ENCODE measurements at places on chromosomes 1 and 21.

- no peak for DNase-seq
These were observed 39.6 kb downstream of the CAMTA1 start for GRCh38 chr1:6824665-6825368.

DNA sequence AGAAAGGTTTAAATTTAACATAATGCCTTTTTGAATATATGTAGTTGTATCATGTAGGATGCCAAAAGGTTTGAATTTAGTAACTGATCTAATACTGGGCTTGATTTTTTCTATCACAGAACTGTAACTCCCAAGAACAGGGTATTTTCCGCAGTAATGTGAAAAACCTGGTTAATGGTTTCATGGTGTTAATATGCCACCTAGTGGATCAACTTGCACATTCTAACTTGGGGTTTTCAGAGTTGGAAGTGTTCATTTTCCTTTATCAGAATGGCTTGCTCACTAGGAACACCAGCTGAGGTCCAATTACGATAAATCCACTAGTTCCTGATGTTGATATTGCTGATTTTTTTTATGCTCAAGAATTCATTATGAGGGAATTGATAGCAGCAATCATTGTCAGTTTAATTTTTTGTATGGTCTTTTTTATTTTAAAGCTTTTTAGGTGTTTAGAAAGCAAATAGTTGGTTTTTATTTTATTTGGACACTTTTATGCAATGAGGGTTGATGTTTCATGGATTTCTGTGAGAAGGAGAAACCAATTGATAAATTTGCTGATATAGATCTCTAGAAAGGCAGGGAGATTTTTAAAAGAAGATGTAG is 157.2 kb downstream of the PLA2G4A start:
- no peak for DNase-seq

GRCh38 chr1:119504831-119505230 is 2.2 kb upstream of the HSD3B1 start:
- DNase-seq, result no peak

DNA sequence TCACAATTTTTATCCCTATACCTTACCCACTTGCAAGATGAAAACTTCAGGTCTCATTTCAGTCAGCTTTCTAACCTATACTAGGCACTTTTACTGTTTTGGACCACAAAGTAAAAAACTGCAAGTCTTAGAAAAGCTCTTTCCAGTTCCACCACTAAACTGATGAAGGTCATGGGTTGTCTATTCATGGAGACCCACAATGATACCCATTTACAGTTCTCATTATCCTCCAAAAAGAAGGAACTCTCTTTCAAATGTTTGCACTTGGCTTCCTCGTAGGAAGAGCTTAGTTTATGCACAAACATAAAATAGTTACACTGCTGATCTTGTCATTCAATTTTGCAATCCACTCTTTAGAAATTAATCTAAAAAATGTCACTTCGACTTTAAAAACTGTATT is 9.3 kb downstream of the ZNF281 start:
- no peak for DNase-seq

GRCh38 chr1:63915121-63915520 is 141.3 kb downstream of the ROR1 start:
- no peak for DNase-seq

DNA sequence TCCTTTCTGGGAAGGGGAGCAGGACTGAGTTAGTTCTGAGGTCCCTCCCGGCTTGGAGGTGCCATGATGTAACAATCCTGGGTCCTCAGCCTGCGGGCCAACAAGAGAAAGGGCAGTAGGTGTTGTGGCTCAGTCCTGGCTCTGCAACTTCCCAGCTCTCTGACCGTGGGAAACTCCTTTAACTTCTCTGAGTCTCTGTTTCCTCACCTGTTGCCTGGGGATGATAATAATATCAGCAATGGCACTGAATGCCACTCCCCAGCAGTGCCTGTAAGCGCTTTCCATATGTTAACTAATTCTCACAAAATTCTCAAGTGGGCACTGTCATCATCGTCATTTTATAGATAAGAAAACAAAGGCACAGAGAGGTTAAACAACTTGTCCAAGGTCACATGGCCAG is 2.3 kb downstream of the PADI3 start:
- DNase-seq, result no peak

DNA sequence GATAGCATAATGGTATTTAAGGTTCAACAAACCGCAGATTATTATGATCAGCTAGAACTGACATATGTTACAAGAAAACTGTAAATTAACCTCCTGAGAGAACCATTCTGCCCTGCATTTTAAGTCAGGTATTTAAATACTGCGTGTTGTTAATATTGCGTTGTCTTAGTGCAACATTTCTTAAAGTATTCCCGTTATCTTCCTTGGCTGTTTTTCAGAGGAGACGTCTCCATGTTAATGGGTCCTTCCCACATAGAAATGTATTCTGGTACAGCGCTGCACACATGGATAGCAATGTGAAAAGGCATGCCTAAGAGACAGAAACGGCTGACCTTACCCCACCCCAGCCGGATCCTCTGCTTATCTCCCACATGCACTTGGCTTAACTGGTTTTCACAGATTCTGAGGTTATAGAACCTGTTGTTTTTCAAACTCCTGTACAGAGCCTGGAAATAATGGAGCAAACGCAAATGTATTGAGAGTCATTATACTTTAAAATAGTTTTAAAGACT is 22.8 kb upstream of the DEGS1 start:
- no peak for DNase-seq

GRCh38 chr1:81509594-81509993 is 291.1 kb upstream of the ADGRL2 start:
- no peak for DNase-seq

GRCh38 chr1:44250068-44250781 is 37.0 kb downstream of the DMAP1 start:
- DNase-seq, result no peak

DNA sequence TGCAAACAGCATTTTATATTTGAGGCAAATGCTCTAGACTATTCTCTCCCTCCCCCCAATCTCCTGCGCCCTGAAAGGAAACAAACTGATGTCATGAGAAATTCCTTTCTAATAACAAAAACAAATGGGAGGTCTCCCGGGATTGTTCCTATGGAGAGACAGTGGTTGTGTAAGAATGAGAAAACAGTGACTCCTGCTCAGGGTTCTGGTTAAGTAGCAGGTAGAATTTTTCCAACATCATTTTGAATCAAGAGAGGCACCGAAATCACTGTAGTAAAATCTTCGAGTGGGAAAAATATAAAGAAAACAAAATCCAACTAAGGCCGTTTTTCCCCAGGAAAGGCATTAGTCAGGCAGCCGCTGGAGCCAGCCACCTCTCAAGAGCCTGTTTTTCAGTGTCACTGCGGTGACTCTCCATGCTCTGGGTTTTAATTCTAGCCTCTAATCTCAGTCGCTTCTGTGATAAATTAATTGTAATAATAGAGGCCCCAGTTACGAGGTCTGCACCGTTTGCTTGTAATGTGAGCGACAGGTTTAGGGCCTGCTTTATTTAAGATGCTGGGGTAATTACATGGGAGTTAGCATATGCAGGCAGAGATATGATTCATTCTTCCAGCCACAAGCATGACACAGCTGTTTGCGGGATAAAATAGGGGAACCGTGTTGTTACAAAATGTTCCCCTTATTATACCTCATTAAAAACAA is 80.3 kb downstream of the RNF220 start:
- DNase-seq, result no peak

DNA sequence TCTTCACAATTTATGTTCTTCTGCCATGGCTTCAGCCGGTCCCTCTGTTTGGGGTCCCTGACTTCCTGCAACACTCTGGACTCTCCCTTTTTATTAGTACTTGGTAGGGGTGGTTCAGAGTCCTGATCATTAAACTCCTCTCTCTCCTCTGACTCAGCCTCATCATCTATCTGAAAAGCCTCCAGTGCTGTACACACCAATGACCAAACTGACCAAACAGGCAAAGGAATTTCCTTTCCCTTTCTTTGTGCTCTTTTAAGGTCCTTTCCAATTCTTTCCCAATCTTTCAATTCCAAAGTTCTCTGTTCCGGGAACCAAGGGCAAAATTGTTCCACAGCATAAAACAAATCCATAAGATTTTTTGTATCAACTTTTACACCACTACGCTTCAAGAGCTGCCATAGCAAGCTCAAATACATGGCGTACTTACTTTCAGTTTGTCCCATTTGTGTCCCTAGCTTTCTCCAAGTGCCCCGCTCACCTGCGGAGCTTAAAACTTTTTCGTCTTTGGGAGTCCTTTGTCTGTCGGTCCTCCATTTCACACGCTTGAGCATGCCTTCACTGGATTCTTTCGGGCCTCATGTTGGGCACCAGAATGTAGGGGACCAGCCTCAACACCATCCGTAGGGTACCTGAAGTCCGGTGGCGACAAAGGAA is 9.6 kb downstream of the DAP3 start:
- DNase-seq, result no peak

DNA sequence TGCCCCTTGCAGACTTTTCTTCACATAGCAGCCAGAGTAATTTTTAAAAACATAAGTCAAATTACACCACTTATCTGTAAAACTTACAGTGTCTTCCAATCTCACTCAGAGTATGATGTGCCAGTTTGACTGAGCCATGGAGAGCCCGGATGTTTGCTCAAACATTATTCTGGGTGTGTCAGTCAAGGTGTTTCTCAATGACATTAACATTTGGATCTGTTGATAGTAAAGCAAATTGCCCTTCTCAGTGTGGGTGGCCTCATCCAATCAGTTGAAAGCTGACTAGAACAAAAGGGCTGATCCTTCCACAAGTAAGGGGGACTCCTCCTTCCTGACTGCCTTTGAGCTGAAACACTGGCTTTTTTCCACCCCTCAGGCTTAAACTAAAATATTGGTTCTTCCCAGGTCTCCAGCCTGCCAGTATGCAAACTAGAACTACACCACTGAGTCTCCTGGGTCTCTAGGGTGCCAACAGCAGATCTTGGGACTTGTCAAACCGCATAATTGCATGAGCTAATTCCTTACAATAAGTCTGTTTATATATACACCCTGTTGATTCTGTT is 157.9 kb upstream of the CTTNBP2NL start:
- DNase-seq, result no peak

DNA sequence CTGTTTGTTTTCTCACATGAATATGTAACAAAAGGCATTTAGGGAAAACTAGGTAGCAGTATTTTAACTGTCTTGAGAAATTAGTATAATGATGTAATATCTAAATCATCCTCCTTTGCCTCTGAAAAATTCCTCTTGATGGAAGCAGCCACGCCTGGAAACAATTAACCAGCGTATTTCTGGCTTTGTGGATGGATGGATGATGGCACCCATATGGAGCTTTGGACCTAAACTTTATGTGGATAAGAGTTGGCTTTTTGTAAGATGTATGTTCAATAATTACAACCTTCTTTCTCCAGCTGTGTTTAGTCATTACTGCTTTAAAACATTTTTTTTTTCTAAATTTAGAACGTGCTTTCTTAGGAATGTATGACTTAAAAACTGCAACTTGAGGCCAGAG is 12.7 kb downstream of the CDCA8 start:
- no peak for DNase-seq

DNA sequence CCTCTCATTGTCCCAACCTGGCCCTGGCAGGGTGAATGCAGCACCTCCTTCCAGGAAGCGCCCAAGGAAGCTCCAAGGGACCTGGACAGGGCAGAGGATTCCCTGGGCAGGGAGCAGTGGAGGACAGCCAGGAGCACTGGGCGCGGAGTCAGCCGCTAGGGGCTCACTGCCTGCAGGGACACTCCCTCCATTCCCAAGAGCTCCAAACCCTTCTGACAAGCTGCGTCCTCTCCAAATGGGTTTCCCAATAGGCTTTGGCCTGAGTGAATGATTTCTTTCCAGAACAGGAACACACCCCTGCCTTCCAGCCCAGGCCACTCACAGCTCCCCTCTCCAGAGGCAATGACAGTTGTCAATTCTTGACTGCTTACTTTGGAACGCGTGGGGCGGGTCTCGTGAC is 128.5 kb upstream of the EDN2 start:
- DNase-seq, result no peak

DNA sequence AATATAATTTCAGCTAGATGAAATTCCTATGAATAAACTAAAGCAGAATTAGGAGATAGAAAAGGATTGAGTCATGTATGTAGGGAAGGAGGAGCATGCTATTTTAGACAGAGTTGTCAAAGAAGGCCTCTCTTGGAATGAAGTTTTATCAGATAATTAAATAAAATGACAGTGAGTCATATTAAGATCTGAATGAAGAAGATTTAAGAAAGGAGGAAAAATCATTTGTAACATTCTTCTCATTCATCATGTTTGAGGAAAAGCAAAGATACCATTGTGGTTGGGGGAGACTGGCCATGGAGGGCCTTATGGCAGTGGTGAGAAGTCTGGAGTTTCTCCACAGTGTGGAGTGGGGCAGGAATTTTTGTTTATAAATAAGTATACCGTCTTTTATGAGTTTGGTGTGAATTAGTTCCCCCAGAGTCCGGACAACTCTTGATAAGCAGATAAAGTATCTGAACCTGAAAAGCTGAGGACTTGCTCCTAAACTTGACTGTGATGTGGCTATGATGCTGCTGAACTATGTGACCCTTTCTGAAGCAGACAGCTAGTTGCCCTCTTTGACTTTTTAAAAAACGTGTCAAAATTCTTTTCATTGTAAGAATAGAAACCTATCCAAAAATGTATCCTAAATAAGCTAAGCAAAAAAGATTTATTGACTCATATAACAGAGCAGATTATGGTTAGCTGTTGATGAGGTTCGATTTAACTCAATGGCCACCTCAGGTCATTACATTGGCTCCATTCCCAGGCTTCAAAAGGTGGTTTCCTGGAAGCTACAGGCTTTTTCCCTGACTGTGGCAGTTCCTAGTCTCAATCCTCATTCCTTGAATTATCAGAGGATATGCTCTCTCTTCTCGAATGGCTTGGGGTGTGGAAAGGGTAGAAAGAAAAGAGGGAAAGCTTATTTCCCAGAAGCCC is 90.8 kb downstream of the LHX9 start:
- DNase-seq, result no peak

GRCh38 chr21:26967062-26967913 is at the start of gene ADAMTS5:
TSS of gene ADAMTS5 (minus strand) at chr21:26967088. CDS start at chr21:26966391, 697 bp downstream.
- DNase-seq, result peak; percentile 58

DNA sequence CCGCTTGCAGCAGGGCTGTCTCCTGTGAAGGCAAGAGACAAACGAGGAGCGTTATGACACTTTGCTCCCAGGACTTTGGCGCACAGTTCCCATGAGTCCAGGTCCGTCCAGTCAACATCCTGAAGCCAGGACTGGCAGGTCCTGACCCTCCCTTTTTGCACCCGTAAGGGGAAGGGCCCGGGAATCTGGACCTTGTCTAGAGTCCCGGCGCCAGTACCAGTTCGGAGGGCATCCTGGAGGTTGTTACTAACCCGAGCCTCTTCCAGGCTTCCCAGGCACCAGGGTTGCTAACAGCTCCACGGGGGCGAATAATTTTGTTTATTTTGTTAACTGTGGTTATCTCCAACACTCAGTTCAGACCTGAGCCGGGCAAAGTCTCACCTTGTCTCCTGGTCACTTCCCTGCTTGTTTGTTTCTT is 682 bp upstream of the RWDD3 start:
- no peak for DNase-seq

GRCh38 chr1:198598796-198599321 is 40.0 kb upstream of the PTPRC start:
- no peak for DNase-seq
